ENCODE measurements at places on chromosomes 4 and X. TPM values are rescaled to one million over a fixed set of nuclear protein-coding genes. Genes with fewer than 3 reads are reported as not detected.
A peak's percentile ranks its signal among the peaks of the same experiment; 100 is the strongest.

HELQ gene
- polyA plus RNA-seq, result 5.1 TPM

CYLC1 gene
- not detected for polyA plus RNA-seq

TMPRSS11B gene
- polyA plus RNA-seq, result not detected

GAGE12E gene
- not detected for polyA plus RNA-seq

ZCCHC12 gene
- polyA plus RNA-seq, result 0.05 TPM

- DNase-seq, result no peak
Measured at GRCh38 chr4:5203993-5204310, 152.7 kb downstream of the STK32B start.

DNA sequence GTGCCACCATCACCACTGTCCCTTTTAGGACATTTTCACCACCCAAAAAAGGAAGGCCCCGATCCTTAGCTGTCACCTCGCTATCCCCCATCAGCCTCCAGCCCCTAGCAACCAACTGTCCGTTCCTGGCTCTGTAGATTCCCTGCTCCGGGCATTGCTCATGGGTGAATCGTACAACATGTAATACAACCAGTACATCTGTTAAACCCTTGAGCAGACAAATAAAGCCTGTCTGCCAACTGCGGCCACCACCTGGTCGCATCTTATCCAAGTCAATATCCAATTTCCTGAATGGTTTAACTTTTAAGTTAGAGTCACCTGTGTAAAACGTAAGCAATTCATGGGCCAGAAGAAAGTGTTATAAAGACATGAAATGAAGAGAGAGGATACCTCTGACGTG is 251.9 kb downstream of the AFAP1 start:
- DNase-seq, result no peak

DNA sequence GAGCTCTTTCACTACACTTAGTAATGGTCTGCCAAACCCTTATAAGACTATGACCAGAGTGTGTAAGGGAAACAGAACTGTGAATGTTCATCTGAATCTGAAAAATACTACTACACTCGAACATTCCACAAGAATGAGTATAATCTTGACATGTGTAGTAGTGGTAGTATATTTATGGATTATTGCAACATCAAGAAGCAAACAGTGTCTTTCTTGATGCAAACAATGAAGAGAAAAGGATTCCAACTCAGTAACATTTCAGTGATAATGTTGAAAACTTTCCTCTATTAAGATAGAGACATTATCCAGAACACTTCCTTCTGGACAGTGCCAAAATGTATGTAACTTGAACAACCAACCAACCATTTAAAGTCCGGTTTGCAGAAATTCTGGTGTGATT is 394.7 kb upstream of the CPEB2 start:
- DNase-seq, result no peak

- DNase-seq, result no peak
Measured at GRCh38 chr4:158770671-158771070, 1.8 kb downstream of the FNIP2 start.

- no peak for DNase-seq
Measured at GRCh38 chr4:105277702-105278101, 131.0 kb downstream of the TET2 start.

DNA sequence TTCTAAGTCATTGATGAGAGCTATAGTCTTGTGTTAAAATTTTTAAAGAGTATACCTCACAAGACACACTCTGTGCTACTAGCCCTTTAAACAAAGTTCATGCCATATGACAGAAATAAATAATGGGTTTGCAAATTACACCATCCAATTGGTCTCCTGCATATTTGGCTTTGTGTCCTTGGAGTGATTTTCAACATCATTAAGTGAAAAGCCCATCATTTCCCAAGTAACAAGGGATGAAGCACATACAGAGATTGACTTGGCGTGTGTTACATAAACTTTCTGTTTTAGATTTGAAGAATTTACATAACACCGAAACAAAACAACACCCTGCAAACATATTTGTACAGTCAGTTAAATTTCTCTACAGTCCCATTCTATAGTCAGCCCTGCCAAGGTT is 216.9 kb upstream of the NEIL3 start:
- no peak for DNase-seq

- no peak for DNase-seq
Measured at GRCh38 chrX:22516893-22517292, 244.2 kb downstream of the CBLL2 start.

GRCh38 chr4:115424852-115425251 is 311.4 kb upstream of the NDST4 start:
- no peak for DNase-seq

DNA sequence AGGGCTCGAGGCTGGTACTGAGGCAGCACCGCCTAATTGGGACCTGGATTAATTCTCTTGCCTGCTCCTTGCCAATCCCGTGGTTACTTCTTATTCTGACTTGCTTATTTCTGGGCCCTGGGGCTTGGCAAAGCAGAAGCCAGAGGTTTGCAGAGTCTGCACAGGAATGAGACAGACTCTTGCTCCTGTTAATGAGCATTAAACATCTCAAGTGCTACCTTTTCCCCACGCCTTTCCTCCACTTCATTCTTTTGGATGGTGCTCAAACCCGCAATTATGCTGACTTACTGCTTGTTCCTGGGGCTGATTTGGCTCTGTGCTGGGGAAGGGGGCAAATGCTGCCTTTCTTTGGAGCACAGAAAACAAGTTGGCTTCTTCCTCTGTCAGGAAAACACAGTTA is 16.5 kb upstream of the STOX2 start:
- no peak for DNase-seq

DNA sequence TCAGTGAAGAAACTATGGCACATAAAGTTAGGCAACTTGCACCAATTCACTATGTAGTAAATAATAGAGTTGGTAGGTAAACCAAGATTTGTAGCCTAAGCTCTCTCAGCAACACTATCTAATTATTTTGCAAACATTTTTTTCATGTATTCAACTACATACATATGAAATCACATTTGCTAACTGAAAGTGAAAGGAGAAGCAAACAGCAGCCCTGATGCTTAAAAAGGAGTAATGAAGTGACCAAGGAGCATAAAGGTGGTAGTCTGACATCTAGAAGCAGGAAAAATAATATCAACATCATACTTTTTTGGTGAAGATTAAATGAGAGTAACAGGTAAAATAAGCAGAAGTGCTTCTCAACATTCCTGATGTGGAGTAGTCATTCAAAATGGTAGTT is 603.7 kb downstream of the GRXCR1 start:
- DNase-seq, result no peak

GRCh38 chrX:152444338-152444737 is 6.8 kb downstream of the GABRA3 start:
- no peak for DNase-seq

DNA sequence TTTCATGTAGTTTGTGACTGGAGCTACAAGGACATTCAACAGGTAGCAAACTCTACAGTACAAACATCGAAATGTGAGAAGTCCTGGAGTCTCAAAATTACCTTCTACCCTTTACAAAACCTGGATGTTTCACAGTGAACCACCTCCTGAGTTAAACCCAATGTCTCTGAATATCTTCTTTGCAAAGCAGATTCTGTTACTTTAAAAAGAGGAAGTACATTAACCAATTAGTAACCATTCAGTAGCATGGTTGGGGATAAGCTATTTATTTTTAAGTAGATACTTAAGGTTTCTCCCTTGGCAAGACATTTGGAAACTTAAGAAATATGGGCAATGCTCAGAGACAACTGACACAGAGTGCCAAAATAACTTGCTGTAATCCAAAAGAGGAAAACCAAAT is 371.9 kb upstream of the NWD2 start:
- DNase-seq, result no peak

DNA sequence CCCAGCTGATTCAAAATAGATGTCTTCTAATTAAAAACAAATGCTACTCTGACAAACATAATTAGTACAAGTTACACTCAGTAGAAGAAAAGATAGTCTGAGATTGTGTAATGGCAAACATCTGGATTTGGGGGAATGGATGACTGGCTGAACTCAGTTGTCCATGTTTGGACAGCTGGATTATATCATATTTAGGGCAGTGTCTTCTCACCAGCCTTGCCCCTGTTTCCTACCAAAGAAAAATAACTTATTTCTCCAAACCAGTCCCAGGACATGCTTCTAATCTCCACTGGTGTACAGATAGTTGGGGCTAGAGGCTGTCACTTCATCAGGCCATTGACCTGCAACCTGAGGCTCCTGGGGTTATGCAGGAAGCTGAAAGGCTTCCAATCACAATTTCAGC is 237.3 kb downstream of the USP46 start:
- no peak for DNase-seq

DNA sequence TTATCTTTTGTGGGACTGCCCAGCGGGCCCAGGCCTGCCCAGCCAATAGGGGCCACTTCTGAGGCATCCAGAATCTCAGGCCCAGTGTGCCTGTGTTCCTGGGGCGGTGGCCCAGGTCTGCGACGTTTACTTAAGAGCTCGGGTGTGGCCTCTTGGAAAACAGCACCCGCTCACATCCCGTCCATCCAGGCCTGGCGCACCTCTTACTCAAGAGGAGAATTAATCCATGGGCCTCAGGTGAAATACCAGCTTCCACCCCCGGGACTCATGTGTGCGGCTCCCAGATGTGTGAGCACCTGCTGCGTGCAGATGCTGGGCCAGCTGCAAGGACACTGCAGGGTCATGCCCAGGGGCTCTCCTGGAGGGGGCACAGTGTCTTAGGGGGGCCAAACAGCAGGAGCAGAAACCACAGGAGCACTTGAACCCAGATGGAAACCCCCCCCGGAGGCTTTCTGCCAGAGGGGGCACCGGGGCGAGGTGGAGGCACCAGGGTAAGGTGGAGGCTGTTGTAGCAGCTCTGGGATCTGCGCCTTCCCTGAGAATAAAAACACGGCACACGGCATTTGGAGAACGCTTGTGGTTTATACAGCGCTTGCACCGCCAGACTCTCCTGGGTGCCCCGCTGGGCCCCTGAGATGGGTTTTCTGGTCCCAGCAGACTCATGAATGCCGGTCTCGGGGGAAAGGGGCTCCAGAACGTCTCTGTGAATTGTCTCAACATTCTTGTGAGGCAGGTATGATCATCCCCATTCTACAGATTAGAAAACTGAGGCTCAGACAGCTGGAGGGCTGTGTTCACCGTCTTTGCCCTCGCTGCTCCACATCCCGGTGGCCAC is 2.8 kb downstream of the PSAPL1 start:
- DNase-seq, result peak; percentile 24

GRCh38 chr4:116531026-116531425 is 554.4 kb downstream of the TRAM1L1 start:
- DNase-seq, result no peak

- no peak for DNase-seq
Measured at GRCh38 chr4:113742643-113743042, 18.9 kb downstream of the CAMK2D start.

GRCh38 chr4:102430461-102430910 is 70.7 kb upstream of the NFKB1 start:
- no peak for DNase-seq

DNA sequence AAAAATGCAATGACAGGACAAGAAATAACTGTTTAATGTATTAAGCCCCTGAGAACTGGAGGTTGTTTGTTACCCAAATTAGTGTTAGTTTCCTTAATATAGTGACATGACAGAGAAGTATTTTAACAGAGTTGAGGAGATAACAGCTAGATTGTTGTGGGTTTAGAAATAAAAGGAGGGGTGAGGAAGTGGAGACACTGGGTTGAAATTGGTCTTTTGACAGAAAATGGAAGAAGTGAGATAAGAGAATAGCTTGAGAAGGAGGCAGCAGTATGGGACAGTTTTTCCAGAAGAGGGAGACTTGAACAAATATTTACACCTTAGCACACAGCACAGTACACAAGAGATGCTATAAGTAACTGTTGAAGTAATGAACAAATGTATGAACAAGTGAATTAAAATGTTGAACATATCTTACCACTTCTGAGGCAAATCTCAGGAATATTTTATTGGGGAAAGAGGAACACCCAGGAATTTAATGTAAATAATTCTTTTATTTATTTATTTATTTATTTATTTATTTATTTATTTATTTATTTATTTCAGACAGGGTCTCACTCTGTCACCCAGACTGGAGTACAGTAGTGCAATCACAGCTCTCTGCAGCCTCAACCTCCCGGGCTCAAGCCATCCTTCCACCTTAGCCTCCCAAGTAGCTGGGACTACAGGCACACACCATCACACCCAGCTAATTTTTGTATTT is 58.0 kb upstream of the EGFL6 start:
- DNase-seq, result no peak

GRCh38 chr4:86403575-86403974 is 43.7 kb upstream of the MAPK10 start:
- DNase-seq, result no peak

DNA sequence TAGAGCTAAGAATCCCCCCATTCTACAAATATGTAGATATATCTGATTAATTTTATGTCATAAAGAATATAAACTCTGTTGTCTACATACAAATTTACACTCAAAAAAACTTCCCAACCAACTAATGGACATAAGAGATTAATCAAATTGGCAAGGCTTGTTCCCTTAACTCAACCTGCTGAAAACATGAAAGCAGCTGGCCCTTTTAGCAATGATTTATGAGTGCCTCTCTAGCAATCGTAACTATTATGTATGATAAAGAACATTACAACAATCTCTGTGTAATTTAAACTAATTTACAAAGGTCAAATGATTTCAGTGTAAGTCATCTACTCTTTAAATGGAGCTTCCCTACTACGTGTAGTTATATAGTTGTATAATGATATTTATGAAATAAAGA is 83.1 kb upstream of the FTHL17 start:
- no peak for DNase-seq

DNA sequence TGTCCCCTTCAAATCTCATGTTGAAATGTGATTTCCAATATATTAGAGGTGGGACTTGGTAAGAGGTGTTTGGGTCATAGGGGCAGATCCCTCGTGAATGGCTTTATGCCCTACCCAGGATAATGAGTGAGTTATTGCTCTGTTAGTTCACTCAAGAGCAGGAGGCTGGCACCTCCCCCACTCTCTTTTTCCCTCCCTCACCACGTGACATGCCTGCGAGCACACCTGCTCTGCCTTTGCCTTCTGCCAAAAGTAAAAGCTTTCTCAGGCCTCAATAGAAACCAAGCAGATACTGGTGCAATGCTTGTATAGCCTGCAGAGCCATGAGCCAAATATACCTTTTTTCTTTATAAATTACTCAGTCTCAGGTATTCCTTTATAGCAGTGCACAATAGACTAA is 286.3 kb upstream of the UGT8 start:
- no peak for DNase-seq

- no peak for DNase-seq
Measured at GRCh38 chr4:143539670-143540023, 26.1 kb downstream of the SMARCA5 start.

- no peak for DNase-seq
Measured at GRCh38 chrX:96540111-96540631, 144.5 kb upstream of the DIAPH2 start.

GRCh38 chr4:5191831-5192230 is 140.6 kb downstream of the STK32B start:
- no peak for DNase-seq

- DNase-seq, result no peak
Measured at GRCh38 chr4:2746891-2747695, 9.0 kb downstream of the TNIP2 start.

DNA sequence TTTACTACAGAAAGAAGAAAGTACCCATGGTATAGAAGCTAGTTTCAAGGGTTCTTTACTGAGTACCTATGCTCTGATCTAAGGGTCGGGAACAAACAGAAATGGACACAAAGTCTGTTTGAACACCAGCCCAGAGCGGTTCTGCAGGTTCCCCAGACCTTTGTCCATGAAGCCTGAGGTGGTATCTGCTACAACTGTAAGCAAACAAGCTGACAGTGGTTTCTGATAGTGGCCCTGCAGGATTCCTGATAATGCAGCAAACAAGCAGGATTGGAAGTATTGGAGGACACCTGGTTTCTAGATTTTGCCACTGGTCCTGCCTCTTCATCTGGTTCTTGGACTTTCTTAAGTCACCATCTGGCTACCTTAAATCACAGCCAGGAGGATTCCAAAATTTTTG is 23.7 kb downstream of the SMPX start:
- DNase-seq, result no peak

Measured in A549 (cell line).